ENCODE measurements at places on chromosomes 2 and 18.

DNA sequence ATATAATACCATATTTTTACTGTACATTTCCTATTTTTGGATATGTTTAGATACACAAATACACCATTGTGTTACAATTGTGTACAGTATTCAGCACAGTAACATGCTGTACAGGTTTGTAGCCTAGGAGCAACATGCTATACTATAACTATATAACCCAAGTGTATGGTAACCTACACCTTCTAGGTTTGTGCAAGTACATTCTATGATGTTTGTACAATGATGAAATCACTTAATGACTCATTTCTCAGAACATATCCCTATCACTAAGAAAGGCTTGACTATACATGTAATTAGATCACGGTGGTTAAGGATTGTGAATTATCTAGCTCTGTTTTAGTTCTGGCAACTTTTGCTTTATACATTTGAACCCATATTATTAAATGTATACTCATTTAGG is 31.3 kb downstream of the NPHP1 start:
- DNase-seq = no peak

DNA sequence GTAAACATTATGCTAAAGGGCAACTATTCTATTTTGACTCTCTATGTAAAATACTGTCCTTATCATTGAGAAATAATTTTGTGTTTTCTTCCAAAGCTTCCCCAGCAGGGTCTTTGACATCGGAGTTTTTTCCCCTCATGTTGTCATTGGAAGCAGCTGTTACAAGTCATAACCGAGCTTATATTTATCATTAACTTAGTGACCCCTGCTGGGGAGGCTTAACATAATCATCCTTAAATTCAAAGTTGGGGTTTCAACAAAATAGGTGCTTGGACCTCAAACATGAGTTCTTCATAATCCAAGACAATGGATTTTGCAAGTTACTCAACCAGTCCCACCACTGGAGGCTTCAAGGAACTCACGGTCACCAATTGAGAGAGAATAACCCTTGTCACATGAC is 330.9 kb downstream of the DCC start:
- DNase-seq = no peak

GRCh38 chr18:68648191-68648590 is 66.7 kb downstream of the TMX3 start:
- no peak for DNase-seq

DNA sequence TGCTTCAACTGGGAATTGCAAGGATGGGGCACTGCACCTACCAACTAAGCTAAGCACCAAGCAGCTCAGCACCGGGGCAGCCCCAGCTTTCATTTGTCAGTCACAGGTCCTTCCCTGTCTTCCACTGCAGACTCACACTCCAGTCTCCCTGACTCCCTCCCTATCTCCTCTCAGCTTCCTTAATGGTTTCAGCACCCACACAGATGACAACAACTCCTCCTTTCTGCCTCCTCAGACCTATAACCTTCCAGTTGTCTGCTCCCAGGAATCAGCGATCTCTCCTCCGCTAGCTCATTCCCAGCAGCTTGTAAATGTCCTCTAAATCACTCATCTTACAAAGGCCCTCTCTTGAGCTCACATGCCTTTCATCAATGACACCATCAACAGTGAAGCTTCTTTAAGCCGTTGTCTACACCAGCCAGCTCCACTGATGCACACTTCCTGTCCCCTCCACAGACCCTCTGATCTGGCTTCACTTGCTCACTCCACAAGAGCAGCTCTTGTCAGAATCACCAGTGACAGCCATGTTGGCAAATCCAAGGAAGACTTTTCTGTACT is 32.1 kb downstream of the CLASP1 start:
- no peak for DNase-seq

DNA sequence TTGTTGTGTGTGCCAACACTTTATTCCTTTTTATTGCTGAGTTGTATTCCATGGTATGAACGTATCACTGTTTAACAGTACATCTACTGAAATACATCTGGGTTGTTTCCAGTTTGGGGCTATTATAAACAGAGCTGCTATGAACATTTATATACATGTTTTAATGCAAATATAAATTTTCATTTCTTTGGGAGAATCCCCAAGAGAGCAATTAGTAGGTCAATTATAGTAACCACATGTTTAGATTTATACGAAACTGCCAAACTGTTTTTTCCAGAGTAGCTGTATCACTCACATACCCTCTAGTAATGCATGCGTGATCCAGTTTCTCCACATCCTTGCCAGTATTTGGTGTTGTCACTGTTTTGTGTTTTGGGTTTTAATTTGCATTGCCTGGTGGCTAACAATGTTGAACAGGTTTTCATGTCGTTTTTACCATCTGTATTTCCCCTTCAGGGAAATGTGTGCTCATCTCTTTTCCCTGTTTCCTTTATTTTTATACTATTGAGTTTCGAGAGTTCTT is 81.0 kb downstream of the TMEM131 start:
- no peak for DNase-seq

- DNase-seq = no peak
Observed at GRCh38 chr2:24214880-24215279, 40.0 kb downstream of the FAM228A start.
